ENCODE measurements at places on chromosomes 7 and 10.

GRCh38 chr7:152925412-152926147 is 166.0 kb downstream of the ACTR3B start:
- DNase-seq, result no peak

GRCh38 chr10:43122096-43122495 is 16.1 kb upstream of the CSGALNACT2 start:
- DNase-seq, result no peak

DNA sequence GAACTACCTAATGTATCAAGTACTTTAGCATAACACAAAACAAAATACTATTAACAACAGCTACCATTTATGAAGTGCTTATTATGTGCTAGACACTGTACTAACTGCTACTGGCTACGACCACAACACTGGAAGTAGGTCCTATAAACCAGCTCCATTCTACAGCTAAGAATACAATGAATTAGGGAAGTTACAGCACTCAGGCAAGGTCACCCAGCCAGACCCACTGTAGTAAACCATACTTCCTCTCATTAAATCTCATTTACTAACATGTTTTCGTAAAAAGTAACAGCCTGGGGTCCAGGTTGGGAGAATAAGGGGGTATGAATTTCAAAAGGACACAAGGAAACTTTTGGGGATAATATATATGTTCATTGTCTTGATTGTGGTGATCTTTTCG is 25.4 kb downstream of the NAPEPLD start:
- no peak for DNase-seq

GRCh38 chr7:5634107-5634950 is 147.1 kb downstream of the RNF216 start:
- DNase-seq, result no peak

- DNase-seq, result no peak
These were observed 77.3 kb downstream of the JMJD1C start for GRCh38 chr10:63388421-63389031.

GRCh38 chr10:120607710-120608703 is 151.0 kb downstream of the PLPP4 start:
- no peak for DNase-seq

- no peak for DNase-seq
These were observed 514.4 kb downstream of the INHBA start for GRCh38 chr7:41188163-41189130.

Measured in stimulated activated CD4-positive, alpha-beta T cell treated with anti-CD3 and anti-CD28 coated beads, Interleukin-12 subunit alpha, Interleukin-12 subunit beta, amount 100 ng/mL, for 48 hours (primary cell).